ENCODE measurements at places on chromosomes 5 and 9.

DNA sequence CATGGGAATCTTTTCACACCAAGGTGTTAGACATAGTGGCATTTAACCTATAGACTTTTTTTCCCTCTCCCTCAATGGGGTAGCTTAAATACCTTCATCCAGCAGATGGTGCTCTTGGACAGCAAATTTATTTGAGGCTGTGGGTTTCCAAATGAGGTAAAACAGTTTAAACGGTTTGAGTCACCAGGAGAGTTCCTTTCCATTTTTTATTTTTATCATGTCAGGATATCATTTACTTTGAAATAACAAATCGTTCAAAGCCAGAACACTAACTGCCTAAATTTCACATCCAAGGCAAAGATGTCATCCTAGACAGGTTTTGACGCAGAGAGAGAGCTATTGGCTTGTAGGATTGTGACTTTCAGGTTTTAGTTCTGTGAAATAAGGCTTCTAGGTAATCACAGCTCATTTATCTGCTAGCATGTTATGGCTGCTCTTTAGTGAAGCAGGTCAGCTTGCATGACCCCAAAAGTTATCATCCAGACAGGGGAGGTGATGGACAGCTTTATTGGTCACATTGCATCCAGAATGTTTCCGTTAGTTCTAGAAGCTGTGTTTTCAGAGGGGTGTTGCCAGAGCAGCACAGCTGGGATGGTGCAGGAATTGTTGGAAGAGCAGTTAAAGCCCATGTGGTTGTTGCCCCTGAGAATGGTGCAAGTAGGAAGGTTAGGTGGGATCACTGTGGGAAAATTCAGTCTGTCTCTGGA lies 69.8 kb downstream of the KDM4C start:
- no peak for DNase-seq

DNA sequence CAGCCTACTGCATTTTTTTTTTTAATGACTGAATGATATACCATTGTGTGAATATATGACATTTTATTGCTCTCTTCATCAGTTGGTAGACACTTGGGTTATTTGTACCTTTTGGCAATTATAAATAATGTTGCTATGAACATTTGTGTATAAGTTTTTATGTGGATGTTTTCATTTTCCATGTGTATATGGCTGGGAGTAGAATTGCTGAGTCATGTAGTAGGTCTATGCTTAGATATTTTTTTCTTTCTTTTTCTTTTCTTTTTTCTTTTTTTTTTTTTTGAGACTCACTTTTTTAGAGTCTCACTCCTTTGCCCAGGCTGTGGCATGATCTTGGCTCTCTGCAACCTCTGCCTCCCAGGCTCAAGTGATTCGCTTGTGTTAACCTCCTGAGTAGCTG lies 32.9 kb upstream of the FAM120AOS start:
- no peak for DNase-seq

- no peak for DNase-seq
Measured at GRCh38 chr9:124395826-124396225, 19.4 kb downstream of the PSMB7 start.

GRCh38 chr5:104052558-104053352 lies 490.2 kb upstream of the NUDT12 start:
- DNase-seq: no peak

DNA sequence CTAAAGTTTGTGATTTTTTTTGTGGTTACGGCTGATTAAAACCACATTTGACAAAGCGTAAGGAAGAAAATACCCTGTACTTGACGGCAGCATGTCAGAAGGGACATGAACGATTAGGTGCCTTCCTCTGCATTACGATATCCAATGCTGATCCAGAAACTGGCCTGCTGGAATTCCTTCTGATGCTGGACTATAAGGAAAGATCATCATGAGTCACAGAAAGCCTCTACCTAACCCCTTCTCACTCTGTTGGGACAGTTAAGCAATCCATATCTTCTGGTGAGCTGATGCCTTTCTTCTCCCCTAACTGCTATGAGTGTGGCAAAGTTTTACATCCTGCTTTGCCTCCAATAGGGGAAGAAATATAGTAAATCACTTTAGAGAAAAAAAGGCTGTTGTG lies 78.4 kb upstream of the PAPPA start:
- no peak for DNase-seq

DNA sequence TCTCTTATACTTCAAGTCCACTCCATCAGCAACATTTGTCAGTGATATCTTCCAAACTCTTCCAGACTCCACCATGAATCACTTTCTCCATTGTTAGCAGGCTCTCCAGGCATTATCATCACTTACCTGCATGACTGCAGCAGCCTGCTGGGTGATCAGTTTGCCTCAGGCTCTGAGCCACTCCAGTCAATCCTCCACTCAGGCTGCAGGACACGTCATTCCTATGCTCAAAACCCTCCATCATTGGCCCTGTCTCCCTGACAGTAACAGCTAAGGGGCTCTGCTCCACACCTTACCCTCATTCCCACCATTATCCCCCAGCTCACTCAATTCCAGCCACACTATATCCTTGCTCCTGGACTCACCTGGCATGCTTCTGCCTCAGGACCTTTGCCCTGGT lies 10.7 kb downstream of the DIRAS2 start:
- no peak for DNase-seq

GRCh38 chr5:135162661-135163265 lies 128.7 kb upstream of the PITX1 start:
- no peak for DNase-seq

DNA sequence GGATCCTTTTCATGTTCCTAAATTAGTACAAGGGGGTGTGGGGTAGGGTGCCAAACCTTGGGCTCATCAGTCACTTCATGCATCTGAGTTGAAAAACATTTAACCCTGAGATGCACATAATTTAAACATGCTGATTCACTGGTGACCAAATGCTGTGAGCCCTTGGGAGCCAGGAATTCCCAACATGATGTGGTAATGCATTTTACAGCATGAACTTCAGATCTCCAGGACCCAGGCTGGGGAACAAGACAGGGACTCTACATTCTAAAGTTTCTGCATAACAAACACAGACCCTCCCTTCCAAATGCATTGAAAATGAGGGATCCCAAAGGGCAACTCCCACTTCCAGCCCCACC lies 322.2 kb downstream of the NDUFS4 start:
- DNase-seq: no peak

GRCh38 chr5:172641359-172642050 lies 442 bp downstream of the NEURL1B start:
- DNase-seq: no peak

DNA sequence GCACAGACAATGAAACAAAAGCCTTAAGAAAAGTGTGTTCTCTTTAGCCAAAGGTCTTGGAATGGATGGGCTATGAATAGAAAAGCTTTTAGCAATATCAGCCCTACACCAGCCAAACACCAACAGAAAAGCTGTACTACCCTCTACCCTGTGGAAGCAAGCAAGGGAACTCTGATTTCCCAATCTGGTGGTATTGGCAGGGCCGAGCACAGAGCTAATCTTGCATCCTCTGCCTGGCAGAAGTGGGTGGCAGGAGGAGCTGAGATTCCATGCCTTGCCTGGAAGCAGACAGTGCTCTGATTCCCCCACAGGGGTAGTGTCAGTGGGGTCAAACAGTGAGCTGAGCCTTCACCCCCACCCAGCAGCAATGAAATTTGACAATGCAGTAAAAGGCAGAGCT lies 29.6 kb upstream of the ZNF782 start:
- DNase-seq: no peak
